ENCODE measurements at places on chromosomes 4 and X.

DNA sequence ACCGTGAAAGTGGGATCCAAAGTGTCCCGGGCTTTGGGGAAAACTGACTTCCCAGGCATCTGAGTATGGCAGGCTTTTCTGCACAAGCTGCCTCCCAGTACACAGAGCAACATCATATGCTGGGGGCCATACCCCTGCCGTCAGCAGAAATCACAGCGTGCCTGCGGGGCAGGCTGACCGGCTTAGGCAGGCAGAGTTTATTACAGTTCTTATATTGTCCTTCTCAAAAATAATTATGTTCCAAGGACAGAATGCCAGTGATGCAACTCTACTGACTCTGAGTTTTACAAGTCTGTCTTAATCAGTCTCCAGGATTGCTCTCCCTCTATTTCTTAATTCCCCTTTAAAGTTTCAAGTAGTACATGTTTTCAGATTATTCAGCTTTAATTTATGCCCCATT, 37.0 kb downstream of the IL21 start:
- DNase-seq = no peak

- DNase-seq = no peak
These were observed 50.0 kb downstream of the LGI2 start for GRCh38 chr4:24980740-24981139.

DNA sequence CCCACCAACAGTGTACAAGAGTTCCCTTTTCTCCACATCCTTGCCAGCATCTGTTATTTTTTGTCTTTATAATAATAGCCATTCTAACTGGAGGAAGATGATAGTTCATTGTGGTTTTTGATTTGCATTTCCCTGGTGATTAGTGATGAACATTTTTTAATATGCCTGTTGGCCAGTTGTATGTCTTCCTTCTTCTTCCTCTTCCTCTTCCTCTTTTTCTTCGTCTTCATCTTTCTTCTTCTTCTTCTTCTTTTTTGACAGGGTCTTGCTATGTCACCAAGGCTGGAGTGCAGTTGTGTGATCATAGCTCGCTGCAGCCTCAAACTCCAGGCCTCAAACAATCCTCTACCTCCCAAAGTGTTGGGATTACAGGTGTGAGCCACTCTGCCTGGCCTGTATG, 87.4 kb downstream of the CCDC160 start:
- no peak for DNase-seq

GRCh38 chr4:81682492-81682891, 210.8 kb upstream of the RASGEF1B start:
- DNase-seq = no peak

GRCh38 chr4:60885011-60885410, 315.1 kb upstream of the ADGRL3 start:
- no peak for DNase-seq

DNA sequence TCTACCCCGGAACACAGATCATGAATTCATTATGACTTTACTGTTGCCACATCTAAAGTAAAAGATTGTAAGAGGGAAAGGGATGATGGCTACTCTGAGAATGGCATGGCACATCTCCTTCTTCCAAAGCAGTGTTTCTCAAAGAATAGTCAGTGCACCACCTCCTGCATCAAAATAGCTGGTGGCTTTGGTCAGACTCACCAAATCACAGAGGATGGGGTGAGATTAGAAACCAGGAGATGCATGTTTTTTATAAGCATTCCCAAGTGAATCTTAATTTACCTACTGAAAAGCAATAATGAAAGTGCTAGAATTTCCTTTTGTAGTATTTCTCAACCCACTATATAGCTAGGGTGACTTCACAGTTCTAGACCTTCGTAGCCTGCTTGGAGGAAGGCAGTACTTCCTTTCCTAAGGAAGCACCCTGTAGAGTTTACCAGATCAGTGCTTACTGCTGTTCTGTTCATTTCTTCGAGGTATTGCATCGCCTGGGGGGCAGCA, 340.8 kb upstream of the KLF3 start:
- no peak for DNase-seq

- DNase-seq = no peak
These were observed 58.2 kb upstream of the WDFY3 start for GRCh38 chr4:85024671-85025070.

DNA sequence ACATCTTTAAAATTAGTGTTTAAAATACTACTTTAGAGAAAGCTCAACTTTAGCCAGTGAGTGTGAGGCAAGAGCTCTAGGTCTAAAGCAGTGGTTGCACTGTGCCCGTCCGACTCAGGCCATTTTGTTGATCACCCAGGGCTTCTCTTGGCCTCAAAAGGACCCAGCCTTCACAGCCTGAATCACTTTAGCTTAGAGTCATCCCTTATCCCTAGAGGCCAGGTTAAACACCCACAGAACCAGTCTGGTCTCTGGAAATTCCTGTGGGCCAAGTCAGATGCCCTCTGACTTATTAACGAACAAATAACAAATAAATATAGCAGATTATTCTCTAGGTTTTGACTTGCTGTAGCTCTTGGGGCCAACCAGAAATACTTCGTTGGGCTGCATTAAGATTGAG, 102.3 kb downstream of the WWC2 start:
- DNase-seq = no peak

- no peak for DNase-seq
These were observed 186.8 kb downstream of the TMA16 start for GRCh38 chr4:163681208-163681821.

- DNase-seq = no peak
These were observed 234.7 kb downstream of the OR13H1 start for GRCh38 chrX:131778269-131779218.

DNA sequence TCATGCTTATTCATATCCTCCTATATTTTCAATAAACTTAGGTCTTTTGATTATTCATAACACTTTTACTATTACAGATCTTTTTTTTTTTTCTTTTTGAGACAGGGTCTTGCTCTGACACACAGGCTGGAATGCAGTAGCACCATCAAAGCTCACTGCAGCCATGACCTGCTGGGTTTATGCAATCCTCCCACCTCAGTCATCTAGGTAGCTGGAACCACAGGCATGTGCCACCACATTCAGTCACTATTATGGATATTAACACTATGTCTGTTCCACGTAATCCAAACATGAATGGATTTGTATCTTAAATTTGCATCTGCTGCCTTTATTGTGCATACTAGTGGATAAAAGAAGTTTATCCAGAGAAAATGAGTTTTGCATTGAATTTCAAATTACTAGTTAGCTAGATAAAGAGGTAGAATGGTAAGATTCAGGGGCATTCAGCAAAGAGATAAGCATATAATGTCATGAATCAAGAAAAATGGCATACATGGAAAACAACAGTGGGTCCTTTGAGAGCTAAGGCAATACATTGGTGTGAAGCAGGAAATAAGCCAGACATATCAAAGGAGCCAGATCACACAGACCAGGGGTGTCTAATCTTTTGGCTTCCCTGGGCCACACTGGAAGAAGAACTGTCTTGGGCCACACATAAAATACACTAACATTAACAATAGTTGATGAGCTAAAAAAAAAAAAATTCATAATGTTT, 13.9 kb downstream of the ANAPC10 start:
- no peak for DNase-seq

DNA sequence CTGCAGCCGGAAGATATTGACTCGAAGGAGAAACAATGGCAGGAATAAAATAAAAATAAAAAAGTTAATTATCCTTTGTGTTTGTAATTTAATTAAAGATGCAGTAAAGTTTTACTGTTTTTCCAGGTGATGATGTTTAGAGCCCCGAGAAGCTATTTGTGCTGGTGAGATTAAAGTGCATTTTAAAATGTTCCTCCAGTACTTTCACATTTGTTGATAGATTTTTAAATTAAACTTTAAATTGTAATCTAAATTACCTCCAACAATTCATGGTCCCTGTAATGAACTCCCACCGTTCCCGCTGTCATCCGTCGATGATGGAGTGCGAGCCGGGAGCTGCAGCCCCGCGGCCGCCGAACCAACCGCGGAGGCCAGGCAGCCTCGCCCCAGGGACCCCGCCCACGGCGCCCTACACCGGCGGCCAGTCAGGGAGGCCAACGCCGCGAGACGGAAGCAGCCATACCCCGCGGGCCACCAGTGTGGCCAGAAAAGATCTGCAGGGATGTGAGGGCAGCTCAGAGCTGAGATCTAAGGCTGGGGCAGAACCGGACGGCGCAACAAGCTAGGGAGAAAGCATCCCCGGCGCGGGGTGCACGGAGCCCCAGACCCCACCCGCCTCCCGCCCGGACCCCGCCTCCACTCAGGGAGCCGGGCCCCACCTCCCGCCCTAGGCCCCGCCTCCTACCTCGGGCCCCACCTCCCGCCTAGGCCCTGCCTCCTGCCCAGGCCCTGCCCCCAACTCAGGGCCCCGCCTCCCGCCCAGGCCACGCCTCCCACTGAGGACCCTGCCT, 104.0 kb downstream of the FAM53A start:
- DNase-seq = peak; percentile 94

DNA sequence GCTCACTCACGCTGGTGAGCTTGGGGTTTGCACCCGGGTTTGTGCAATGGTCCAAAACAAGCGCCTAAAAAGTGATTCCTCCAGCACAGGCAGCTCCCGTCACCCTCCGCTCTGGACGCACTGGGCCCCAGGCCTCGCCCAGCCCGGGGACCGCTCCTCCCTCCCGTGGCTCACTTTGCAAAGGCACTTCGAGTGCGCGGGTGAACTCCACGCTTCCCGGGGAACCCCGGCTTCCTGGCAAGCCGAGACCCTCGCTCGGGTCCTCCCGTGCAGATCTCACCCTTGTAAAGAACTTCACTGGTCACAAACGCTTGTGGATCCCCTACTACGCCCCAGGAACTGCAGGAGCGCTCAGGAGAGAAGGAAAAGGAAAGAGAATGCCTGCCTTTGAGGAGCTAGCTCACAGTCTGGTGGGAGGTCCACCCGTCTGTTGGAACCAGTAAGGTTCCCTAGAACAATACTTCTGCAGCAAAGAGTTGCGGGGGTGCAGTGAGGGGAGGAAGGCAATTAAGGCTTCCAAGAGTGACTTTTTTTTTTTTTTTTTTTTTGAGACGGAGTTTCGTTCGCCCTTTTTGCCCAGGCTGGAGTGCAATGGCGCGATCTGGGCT, at the start of gene CTPS2:
CTPS2 (minus strand) TSS at position 122 of the 608 bp plus-strand sequence. CDS start 9,767 bp downstream, outside the sequence.
- peak; percentile 24 for DNase-seq

Data from activated CD4-positive, alpha-beta T cell treated with anti-CD3 and anti-CD28 coated beads, Interleukin-2, amount 50 U/mL, for 1 hour (primary cell).